ENCODE measurements at places on chromosomes 12 and 14.

- DNase-seq, result no peak
Measured at GRCh38 chr12:26345471-26346003, 150.2 kb downstream of the SSPN start.

DNA sequence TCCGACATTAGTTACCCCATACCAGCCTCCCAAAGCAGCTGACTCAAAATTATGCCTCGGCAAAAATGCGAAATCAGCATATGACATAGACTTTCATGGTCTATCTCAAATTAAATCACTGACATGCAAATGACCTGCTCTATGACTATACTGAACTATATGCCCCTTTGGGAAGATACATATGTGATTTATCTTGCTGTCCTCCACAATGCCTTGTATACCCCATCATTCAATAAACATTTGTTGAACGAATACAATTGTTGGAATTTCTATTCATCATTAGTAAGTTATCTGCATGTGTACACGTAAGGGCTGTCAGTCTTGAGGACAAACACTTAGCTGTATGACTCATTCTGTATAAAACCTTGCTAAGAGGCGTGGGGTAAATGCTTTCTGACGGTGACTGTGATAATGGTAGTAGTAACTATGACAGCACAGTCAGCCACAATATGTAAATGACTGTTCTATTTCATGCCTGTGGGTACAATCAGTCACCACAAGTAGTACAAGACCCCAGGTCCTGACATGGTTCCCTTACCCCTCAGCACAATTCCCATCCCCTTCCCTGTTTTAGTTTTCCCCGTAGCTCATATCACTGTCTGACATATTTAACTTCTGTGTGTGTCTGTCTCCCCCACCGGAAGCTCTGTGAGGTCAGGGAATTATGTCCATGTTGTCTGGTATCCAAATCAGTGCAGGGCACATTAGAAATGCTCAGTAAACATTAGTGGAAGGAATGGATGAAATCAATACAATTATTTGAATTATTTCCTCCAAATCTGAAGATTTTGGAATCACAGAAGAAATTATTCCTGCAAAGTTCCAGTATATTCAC is 42.8 kb downstream of the STXBP6 start:
- no peak for DNase-seq

GRCh38 chr12:77818351-77818750 is 12.3 kb upstream of the NAV3 start:
- no peak for DNase-seq

- no peak for DNase-seq
Measured at GRCh38 chr14:21643407-21643806, 8.7 kb upstream of the OR10G2 start.

GRCh38 chr14:49955024-49955423 is 62.1 kb downstream of the ARF6 start:
- DNase-seq, result no peak

GRCh38 chr12:10974965-10975364 is 11.7 kb downstream of the TAS2R50 start:
- DNase-seq, result no peak

DNA sequence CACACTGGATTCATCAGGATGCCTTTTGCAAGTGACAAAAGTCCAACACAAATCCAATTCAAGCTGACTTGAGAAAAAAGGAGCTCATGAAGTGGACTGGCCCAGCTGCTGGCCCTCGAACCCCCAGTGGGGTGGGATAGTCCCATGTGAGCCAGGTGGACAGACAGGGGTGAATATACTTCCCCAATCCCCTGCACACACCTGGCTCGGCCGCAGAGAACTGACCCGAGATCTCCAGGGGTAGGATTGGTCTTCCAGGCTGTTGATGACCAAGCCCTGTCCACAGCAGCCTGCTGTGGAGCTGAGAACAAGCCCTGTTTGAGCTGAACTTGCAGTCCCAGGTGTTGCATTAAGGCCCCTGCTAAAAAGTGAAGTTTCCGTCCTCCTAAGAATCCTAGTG is 56.2 kb downstream of the TPCN1 start:
- DNase-seq, result no peak

GRCh38 chr12:57250541-57250940 is 446 bp downstream of the STAC3 start:
- DNase-seq, result no peak

DNA sequence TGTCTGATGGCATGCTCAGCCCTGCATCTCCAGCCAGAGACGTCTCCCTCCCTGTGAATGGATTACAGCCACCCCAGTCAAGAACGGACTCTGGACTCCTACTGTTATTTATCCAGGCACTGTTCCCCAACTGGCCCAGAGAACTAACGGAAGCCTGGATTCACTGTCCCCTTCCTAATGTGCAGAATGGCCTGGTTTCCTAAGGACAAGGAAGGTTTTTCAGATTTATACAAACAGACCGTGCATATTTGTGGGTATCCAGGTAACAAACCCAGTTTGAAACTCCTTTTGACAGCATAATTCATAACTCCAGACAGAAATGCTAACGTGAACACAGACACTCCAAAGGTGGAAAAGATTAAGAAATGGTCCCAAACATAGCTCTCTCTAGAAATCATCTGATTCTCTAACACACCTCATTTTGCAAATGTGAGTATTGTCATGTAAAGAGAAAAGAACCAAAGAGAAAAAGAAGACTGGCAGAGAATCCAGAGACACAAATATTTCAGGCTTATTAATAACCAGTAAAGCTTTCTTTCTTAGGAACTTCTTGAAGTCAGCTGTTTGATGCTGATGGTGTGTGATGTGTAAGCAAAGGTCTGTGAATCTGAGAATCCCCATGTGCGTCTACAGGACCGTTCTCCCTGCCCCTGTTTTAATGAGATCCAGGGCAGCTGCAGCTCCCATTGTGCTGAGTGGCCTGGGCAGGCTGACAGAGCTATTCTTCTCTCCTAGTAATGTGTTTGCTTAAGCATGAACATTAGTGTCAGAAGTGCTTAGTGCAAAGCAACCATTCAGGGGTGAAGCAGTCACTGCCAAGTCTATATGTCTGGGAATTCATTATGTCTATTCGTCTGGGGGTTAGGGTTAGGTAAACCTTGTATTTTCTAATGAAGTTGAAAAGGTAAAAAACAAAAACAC is 86.8 kb upstream of the HIF1A start:
- no peak for DNase-seq

GRCh38 chr14:69654116-69654515 is 42.7 kb downstream of the SUSD6 start:
- no peak for DNase-seq

GRCh38 chr12:49698619-49699545 is 8.3 kb downstream of the FMNL3 start:
- peak; percentile 25 for DNase-seq

DNA sequence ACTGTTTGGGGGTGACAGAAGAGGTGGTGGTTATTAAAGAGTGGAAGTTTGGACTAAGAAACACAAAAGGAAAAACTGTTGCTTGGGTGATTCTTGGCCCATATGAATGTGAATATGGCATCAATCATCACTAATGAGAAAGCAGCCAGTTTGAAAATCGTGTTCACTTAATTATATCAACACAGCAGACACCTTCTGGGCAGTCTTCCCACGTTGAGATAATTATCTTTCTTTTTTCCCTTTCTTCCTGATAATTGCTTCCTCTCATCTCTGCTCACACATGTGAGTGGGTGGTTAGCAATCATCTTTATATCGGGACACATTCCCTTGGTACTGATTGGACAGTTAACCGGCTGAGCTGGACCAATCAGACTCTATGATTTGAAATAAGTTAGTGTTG is 539.7 kb downstream of the AACS start:
- no peak for DNase-seq

GRCh38 chr14:24298892-24299254 is 707 bp downstream of the DHRS1 start:
- no peak for DNase-seq

- no peak for DNase-seq
Measured at GRCh38 chr12:132186857-132187620, 42.8 kb downstream of the NOC4L start.

- DNase-seq, result no peak
Measured at GRCh38 chr14:90384543-90384911, 12.3 kb upstream of the CALM1 start.

DNA sequence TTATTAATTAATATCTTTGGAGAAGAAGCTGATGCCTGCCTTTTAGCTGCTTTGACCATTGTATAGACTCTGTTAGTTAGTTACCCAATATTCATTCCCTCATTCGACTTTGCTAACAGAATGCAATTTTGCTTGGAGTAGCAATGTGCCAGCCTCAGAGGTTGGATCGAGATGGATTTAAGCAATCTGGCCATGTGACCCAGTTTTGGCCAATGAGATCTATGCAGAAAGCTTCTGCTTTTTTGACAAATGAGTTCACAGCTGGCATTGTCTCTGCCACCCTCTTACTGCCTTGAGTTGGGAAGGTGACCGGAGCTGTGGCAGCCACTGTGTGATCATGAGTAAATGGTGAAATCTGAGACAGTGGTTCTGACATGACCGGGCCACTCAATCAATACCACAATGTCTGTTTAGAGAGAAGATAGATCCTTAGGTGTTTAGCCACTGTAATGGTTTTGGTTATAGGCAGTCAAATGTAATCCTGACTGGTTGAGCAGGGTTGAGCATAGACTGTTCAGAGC is 74.9 kb upstream of the MED13L start:
- no peak for DNase-seq

GRCh38 chr12:89781156-89781555 is 72.5 kb upstream of the ATP2B1 start:
- DNase-seq, result no peak

- DNase-seq, result no peak
Measured at GRCh38 chr12:38813923-38814322, 91.5 kb downstream of the CPNE8 start.

GRCh38 chr14:91387169-91387835 is 30.3 kb downstream of the CCDC88C start:
- DNase-seq, result no peak

- no peak for DNase-seq
Measured at GRCh38 chr12:49059045-49059298, 1.6 kb downstream of the KMT2D start.

DNA sequence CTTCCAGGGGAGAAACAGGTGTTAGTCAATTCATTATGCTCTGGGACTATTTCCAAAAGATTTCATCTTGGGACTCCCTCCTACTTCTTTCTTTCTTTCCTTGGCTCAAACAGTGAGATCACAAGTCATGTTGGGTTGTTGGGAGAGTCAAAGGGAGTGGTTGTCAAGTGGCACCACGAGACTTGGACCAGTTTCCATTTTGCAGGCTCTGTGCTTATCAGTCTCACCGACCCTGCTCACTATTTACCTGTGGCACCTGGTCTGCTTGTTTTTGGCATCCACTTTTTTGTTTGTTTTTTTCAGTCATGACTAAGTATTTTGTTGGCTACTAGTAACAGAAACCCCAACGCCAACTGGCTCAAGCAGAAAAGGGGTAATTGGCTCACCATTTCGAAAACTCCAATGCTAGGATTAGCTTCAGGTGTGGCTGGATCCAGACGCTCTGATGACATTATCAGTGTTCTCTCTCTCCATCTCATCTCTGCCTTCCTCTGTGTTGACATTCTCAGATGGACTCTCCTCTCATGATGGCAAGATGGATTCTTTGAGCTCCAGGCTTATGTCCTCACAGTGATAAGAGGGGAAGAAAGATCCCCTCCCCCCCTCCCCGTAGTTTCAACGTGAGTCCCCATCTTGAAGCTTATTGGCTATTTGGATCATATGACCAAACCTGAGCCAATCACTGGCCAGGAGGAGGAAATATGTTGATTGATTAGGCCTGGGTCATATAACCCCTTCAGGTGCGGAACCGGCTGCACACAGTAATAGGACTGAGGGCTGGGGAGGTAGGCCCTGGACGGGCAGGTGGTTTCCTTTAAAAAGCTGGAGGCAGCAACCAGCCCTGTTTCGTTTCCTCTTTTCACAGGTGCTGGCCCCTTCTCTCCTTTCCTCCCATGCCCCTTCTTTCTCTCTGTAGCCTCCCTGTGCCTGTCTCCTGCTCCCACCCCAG is 84.2 kb downstream of the AACS start:
- DNase-seq, result no peak

- DNase-seq, result no peak
Measured at GRCh38 chr12:57844709-57845477, 1.6 kb downstream of the CTDSP2 start.

DNA sequence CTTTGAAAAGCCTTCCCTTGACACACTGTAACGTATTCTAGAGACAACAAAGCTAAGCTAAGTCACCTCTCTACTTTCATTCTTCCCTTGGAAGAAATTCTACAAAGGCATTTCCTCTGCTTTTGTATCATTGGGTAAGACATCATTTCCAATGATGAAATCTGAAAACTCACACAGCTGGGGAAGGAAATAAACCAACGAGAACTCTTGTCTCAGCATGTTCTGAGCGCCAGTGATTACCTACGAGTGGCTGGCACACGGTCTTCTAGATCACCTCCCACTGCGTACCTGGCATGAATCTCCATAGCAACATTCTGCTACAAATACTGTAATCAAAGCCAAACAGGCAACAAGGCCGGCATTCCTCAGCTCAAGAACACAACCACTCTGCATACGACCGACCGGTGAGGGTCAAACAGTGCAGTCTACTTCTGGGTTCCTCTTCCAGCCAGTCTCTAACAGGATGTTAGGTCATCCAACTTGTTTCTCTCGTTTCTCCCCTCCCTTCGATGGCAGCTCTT is 7.6 kb downstream of the VPS37B start:
- DNase-seq, result no peak

DNA sequence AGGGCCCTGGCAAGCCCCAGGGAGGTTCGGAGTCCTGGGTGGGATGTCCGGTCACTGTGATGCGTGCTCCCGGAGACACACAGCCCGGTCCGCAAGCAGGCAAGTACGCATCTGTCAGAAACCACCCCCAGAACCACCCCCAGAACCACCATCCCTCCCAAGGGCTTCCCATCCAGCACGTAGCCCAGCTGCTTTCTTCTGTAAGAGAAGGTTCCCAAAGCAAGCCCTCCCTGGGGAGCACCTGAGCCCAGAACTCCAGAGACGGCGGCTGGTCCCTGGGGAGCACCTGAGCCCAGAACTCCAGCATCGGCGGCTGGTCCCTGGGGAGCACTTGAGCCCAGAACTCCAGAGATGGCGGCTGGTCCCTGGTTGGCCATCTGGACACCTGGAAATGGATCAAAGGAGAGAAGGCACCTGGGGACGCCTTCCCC is 2.6 kb upstream of the FBRSL1 start:
- DNase-seq, result no peak

GRCh38 chr12:94660436-94660835 is 10.1 kb upstream of the TMCC3 start:
- no peak for DNase-seq

- no peak for DNase-seq
Measured at GRCh38 chr12:31835276-31835882, 106.6 kb upstream of the AMN1 start.

DNA sequence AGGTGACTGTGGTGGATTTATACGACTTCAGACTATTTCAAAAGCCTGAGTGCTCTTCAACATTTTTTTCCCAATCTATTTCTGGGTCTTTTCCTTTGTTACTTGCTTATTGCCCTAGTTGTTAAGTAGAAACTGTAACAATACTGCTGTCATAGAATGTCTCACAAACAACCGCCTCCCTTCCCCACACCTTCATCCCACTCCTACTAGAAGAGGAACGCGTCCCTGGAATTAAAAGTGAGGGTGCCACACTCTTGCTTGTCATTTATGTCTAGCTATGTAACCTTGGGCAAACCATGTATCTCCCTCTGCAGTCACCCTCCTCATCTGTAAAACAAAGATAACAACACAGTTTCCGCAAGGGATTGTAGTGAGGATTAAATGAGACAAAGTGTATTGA is 8.6 kb downstream of the BRAP start:
- DNase-seq, result no peak
